Left ventricle myocardium inferior (tissue), 1 donor: ENCODE measurements at places on chromosomes 3 and 15. TPM values are rescaled to one million over a fixed set of nuclear protein-coding genes. Genes with fewer than 3 reads are reported as not detected.
A peak's percentile ranks its signal among the peaks of the same experiment; 100 is the strongest.

The AGTR1 gene
- 1.2 TPM for total RNA-seq

DNA sequence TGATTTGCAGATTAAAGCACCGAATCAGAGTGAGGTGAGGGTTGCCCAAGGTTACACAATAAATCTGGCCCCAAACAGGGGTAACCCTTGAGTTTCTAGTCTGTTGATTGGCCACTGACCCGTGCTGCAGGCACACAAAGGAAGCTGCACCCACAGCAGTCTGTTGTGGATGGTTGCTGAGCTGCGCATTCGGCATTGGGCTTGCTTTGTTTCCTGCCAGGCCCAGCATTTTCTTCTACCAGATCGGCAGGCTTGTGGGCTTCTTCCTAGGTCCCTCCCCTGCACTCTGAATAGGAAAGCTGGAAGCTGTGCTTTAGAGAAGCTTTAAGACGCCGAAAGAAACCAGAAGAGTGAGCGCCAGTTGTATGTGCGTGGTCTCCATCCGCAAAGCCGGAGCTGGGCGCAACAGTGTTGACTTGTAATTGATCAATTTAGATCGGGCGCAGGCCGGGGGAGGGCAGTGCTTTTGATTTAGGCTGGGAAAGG lies 12.1 kb downstream of the B3GNT5 start:
- peaks cover 10% of the 10 kb centered on the region for H3K36me3 ChIP-seq
- DNase-seq = peak; percentile 32
- H3K27ac ChIP-seq = peak overlapping the region; percentile 61
- H3K4me1 ChIP-seq = peaks cover 13% of the 10 kb centered on the region
- peak overlapping the region; percentile 22 for H3K4me3 ChIP-seq
- H3K27me3 ChIP-seq = no peaks in the 10 kb centered on the region

The MST1 gene
- 5.4 TPM for total RNA-seq

DNA sequence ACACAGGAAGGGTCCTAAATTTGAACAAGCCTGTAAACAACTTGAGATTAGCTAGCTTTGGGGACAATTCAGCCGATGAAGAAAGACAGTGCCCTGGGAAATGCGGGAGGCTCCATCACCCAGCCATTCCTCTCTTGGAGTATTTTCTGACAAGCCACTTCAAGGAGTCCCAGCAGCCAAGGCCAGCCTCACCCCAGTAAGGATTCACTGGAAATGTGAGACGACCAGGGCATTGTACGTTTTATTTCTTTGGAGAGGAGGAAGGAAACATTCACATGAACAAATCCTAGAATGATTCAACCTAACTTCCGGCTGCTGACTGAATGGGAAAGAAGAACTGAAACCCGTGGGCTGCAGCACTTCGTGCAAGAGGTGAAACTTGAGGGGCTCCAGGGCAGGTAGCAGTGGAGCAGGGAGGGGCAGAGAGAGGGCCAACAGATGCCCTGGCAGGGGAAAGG lies 116.4 kb upstream of the ARHGEF3 start:
- peak overlapping the region; percentile 3 for H3K27ac ChIP-seq
- no peaks in the 10 kb centered on the region for H3K36me3 ChIP-seq
- H3K27me3 ChIP-seq = no peaks in the 10 kb centered on the region
- no peak for DNase-seq

- H3K4me3 ChIP-seq = peak overlapping the region; percentile 63
- H3K4me1 ChIP-seq = peaks cover 4% of the 10 kb centered on the region
- DNase-seq = no peak
These were observed 113.7 kb upstream of the GOLGA8J start for GRCh38 chr15:29968895-29969561.

- no peak for DNase-seq
- H3K27me3 ChIP-seq = no peaks in the 10 kb centered on the region
- peaks cover 8% of the 10 kb centered on the region for H3K4me1 ChIP-seq
- H3K4me3 ChIP-seq = no peak overlapping the region
- no peak overlapping the region for H3K27ac ChIP-seq
These were observed 24.9 kb downstream of the VPS13C start for GRCh38 chr15:62035256-62035924.

DNA sequence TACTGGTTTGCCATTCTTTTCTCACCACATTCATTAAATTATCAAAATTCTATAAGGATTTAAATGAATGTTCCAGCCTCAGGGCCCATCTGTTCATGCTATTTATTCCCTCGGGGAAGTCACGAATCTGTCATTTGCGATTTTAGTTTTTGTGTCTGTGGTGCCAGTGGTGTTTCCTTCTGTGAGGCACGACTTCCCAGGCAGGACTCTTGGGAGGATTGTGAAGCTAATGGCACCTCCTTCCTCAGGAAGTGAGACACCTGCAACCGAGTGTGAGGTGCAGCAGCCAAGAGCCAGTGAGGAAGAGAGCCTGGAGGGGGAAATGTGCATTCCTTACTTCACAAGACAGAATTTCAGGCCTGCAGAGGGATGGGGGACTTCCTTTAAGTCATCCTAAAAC lies 24.1 kb downstream of the SV2B start:
- peaks cover under 1% of the 10 kb centered on the region for H3K4me1 ChIP-seq
- H3K27me3 ChIP-seq = peaks cover 27% of the 10 kb centered on the region
- DNase-seq = no peak
- H3K4me3 ChIP-seq = no peak overlapping the region

The CCR1 gene
- 2.0 TPM for total RNA-seq

DNA sequence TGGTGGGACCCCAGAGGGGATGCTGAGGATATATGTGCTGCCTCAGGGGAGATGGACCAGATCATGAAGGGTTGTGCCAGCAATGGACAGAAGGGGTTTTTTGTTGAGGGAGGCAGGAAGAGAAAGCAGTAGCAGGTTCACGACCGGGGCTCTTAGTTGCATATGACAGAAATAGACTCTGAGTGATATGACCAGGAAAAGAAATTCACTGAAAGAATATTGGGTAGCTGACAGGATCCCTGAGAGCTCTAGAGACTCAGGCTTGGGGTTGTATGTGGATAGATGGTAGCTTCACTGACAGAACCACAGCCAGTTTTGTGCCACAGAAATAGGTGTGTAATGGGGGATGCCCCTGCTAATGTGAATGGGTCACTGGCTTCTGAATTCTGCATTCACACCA lies 241.6 kb downstream of the ZNF621 start:
- H3K27me3 ChIP-seq = no peaks in the 10 kb centered on the region
- H3K36me3 ChIP-seq = no peaks in the 10 kb centered on the region
- no peak overlapping the region for H3K4me3 ChIP-seq
- H3K4me1 ChIP-seq = peaks cover 22% of the 10 kb centered on the region
- DNase-seq = no peak

DNA sequence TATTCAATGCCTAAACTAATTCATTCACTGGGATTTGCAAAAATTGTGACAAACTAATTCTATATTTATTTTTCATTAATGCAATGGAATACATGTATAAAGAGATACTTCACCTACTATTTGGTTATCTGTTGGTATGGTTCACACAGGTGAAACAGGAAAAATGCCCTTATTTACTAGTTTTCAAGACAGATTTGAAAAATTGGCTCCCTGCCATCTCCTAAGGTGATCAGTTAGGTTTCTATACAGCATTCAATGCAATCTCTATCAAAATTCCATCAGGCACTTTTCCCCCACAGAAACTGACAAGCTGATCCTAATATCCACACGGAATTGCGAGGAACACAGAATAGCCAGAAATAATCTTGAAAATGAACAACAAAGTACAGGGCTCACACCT lies 101.1 kb downstream of the DLG1 start:
- H3K36me3 ChIP-seq = peaks cover 8% of the 10 kb centered on the region
- no peaks in the 10 kb centered on the region for H3K4me1 ChIP-seq
- no peak overlapping the region for H3K27ac ChIP-seq
- H3K4me3 ChIP-seq = no peak overlapping the region
- no peak for DNase-seq

The ARPP21 gene
- total RNA-seq = not detected

DNA sequence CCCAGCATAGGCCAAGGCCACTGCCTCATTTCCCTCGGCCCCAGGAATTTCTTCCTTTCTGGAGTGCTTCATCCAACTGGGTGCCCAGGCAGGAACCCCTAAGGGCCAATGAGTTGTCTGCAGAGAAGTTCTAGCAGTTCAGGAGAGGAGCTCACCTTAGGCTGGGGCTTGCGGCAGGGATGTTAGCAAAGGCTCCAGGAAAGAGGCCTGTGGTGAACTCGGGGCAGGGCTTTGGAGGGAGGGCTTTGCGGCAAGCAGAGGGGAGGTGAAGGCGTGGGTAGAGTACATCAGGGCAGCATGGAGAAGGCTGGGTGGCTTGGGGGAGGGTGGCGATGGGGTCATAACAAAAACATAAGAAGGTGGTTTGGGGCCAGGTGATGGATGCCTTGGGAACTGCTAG lies 1.1 kb downstream of the GHRL start:
- DNase-seq = no peak
- H3K4me3 ChIP-seq = no peak overlapping the region
- no peak overlapping the region for H3K27ac ChIP-seq
- H3K36me3 ChIP-seq = peaks cover 53% of the 10 kb centered on the region
- H3K4me1 ChIP-seq = peaks cover 12% of the 10 kb centered on the region

The CYP1A2 gene
- total RNA-seq = not detected

The CYP8B1 gene
- not detected for total RNA-seq

GRCh38 chr3:183073839-183074238 lies 25.5 kb downstream of the MCCC1 start:
- no peak overlapping the region for H3K27ac ChIP-seq
- H3K4me3 ChIP-seq = no peak overlapping the region
- H3K27me3 ChIP-seq = no peaks in the 10 kb centered on the region
- no peaks in the 10 kb centered on the region for H3K4me1 ChIP-seq

- H3K4me3 ChIP-seq = no peak overlapping the region
- H3K4me1 ChIP-seq = peaks cover 5% of the 10 kb centered on the region
- no peak for DNase-seq
- no peaks in the 10 kb centered on the region for H3K27me3 ChIP-seq
These were observed 95.3 kb downstream of the FMN1 start for GRCh38 chr15:33099213-33099612.

The PLIN1 gene
- total RNA-seq = 1.6 TPM

GRCh38 chr3:29683018-29683993 lies 402.4 kb downstream of the RBMS3 start:
- peak overlapping the region; percentile 31 for H3K4me3 ChIP-seq
- no peak for DNase-seq
- no peaks in the 10 kb centered on the region for H3K27me3 ChIP-seq
- H3K36me3 ChIP-seq = no peaks in the 10 kb centered on the region
- H3K4me1 ChIP-seq = peaks cover 39% of the 10 kb centered on the region

The AADAC gene
- not detected for total RNA-seq

DNA sequence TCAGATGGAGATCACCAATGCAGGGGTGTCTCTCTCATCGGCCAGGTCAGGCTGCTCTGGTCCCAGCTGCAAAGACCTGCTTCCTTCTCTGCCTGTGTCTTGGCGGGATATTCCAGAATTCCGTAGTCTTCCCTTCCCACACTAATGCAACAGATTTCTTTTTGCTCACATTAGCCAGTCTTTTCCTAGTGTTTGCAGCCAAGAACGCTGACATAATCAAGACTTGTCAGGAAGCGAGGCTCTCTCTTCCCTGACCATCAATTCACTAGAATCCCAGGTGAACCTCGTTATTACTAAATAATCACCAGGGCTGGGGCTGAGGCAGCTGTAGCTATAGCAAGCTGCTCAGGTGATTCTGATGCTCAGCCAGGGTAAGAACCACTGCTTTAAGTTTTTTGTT lies 43.2 kb upstream of the ACKR4 start:
- peak overlapping the region; percentile 66 for H3K27ac ChIP-seq
- H3K4me3 ChIP-seq = no peak overlapping the region
- peaks cover 6% of the 10 kb centered on the region for H3K36me3 ChIP-seq
- peaks cover 43% of the 10 kb centered on the region for H3K4me1 ChIP-seq
- no peaks in the 10 kb centered on the region for H3K27me3 ChIP-seq
- no peak for DNase-seq

- H3K36me3 ChIP-seq = no peaks in the 10 kb centered on the region
- H3K4me3 ChIP-seq = no peak overlapping the region
- DNase-seq = peak; percentile 81
- peak overlapping the region; percentile 78 for H3K27ac ChIP-seq
- H3K27me3 ChIP-seq = no peaks in the 10 kb centered on the region
These were observed 166.1 kb downstream of the ZNF621 start for GRCh38 chr3:40690749-40691451.

GRCh38 chr3:56196700-56197099 lies 271.6 kb downstream of the ERC2 start:
- DNase-seq = no peak
- no peaks in the 10 kb centered on the region for H3K27me3 ChIP-seq
- H3K36me3 ChIP-seq = no peaks in the 10 kb centered on the region

GRCh38 chr15:58873267-58873666 lies 60.2 kb downstream of the SLTM start:
- H3K4me3 ChIP-seq = no peak overlapping the region
- no peaks in the 10 kb centered on the region for H3K27me3 ChIP-seq
- DNase-seq = no peak
- H3K27ac ChIP-seq = no peak overlapping the region
- no peaks in the 10 kb centered on the region for H3K4me1 ChIP-seq
- H3K36me3 ChIP-seq = peaks cover 14% of the 10 kb centered on the region

GRCh38 chr3:53229606-53230005 lies 26.2 kb downstream of the TKT start:
- H3K27ac ChIP-seq = no peak overlapping the region
- no peak for DNase-seq
- H3K36me3 ChIP-seq = peaks cover 100% of the 10 kb centered on the region
- H3K4me3 ChIP-seq = no peak overlapping the region

DNA sequence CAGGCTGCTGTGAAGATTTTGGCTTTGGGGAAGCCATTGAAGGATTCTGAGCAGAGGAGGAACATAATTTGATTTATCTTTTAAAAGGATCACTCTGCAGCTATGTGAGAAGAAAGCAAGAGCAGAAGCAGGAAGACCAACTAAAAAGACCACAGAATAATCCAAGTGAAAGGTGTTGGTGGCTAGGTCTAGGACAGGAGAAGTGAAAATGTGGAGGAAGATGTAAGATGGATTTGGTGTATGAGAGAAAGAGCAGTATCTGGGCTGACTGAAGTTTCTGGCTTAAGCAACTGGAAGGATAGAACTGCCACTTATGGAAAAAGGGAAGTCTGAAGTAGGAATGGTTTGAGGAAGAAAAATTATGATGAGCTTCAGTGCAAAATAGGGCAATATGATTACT lies 62.0 kb downstream of the SFMBT1 start:
- peak overlapping the region; percentile 26 for H3K27ac ChIP-seq
- DNase-seq = no peak
- no peaks in the 10 kb centered on the region for H3K4me1 ChIP-seq
- no peak overlapping the region for H3K4me3 ChIP-seq
- H3K27me3 ChIP-seq = no peaks in the 10 kb centered on the region
- H3K36me3 ChIP-seq = no peaks in the 10 kb centered on the region

The RFX7 gene
- 8.9 TPM for total RNA-seq

DNA sequence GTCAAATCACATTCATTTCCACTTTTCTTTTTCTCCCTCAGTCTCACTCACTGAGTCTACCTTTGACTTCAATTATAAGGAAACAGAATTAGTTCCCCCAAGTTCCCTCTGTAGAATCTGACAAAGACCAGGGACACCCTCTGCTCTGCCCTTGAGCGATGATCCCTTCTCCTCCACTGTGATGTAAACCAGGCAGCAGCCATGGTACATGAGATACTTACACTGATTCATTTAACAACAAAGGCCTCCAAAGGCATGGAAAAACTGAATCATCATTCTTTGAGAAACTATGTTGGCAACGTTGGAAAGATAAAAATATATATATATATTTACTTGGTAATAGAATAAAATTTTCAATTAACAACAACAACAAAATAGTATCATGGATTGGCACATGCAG lies 84.1 kb downstream of the P3H2 start:
- no peak for DNase-seq
- H3K36me3 ChIP-seq = no peaks in the 10 kb centered on the region
- H3K4me3 ChIP-seq = no peak overlapping the region
- H3K4me1 ChIP-seq = no peaks in the 10 kb centered on the region
- H3K27me3 ChIP-seq = no peaks in the 10 kb centered on the region
